Hepatocyte (in vitro differentiated cells): ENCODE measurements at places on chromosomes 1 and 21. TPM values are rescaled to one million over a fixed set of nuclear protein-coding genes. Genes with fewer than 3 reads are reported as not detected.

DNA sequence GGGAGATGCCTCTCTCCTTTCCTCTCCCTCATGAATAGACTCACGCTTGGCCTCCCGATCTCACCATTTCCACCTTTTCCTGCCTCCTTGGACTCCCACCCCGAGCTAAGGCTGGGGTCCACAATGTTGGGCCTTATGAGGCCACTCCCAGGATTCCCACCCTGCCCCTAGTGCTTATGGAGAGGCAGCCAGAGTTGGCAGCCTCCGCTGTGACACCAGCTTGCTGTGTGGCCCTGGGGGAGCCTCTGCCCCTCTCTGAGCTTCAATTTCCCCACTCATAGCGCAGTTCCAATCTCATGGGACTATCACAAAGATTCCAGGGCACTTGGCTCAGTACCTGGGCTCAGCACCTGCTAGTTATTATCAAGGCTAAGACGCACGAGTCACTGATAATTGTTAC is 118.7 kb upstream of the WNT4 start:
- no peak for DNase-seq

DNA sequence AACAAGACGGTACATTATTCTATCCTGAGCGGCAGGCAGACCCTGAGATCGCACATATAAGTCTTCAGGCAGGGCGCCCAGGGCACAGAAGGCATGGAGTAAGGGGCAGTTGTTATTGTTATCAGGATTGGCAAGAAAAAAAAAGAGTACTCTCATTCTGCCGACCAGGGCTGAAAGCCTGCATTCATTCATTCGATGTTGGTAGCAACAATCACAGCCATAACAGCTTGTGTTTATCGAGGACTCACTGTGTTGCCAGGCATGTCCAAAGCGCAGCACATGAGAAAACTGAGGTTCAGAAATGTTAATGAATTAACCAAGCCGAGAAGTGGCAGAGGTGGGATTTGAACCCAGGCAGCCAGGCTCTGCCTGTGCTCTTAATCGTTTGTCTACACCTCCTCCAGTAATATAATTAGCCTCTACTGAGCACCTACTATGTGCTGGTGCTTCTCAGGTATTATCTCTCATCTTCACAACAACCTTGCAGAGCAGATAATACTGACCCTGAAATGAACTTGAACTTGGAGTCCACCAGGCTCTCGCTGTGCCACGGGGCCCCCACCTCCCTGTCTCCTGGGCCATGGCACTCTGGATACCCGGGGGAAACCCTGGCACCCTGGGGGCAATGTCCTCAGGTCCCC is 56.2 kb downstream of the TAS1R2 start:
- no peak for DNase-seq

- no peak for DNase-seq
Observed at GRCh38 chr1:24198766-24199165, 11.7 kb upstream of the IFNLR1 start.

- DNase-seq, result no peak
Observed at GRCh38 chr1:8374812-8375211, 56.9 kb downstream of the SLC45A1 start.

DNA sequence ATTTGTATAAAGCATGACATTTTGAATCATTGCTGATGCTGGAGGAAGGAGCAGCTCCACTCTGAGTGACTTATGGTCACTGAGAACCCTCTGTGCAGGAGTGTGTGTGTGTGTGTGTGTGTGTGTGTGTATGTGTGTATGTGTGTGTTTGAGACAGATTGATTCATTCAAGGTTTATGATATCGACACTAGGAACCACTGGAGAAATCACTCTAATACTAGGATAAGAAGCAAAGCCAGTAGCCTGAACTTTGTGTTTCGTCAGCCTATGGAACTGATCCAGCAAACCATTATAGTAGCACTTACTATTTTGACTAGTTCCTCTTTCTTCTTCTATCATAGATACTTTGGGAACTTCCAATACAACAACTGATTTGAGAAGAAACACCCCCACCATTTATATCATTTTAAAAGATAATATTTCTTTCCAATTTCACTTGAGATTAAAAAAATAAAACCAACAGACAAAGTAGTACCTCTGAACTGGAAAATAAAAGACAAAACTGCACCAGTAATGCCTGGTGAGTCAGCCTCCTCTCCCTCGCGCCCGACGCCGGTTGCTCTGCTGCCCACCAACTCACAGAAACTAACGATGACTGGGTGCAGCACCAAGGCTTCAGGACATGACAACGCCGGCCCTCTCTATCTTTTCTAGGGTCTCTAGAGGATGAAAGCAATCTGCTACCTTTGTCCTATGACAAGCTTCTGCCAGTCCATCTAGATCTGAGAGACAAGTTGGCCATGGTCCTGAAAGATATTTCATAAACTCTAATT is 20.9 kb downstream of the SLAMF1 start:
- DNase-seq, result no peak

- DNase-seq, result peak; percentile 41
Observed at GRCh38 chr1:94332952-94333351, 85.2 kb upstream of the ABCD3 start.

GRCh38 chr1:86018283-86018923 is 138.2 kb downstream of the COL24A1 start:
- DNase-seq, result peak; percentile 45

DNA sequence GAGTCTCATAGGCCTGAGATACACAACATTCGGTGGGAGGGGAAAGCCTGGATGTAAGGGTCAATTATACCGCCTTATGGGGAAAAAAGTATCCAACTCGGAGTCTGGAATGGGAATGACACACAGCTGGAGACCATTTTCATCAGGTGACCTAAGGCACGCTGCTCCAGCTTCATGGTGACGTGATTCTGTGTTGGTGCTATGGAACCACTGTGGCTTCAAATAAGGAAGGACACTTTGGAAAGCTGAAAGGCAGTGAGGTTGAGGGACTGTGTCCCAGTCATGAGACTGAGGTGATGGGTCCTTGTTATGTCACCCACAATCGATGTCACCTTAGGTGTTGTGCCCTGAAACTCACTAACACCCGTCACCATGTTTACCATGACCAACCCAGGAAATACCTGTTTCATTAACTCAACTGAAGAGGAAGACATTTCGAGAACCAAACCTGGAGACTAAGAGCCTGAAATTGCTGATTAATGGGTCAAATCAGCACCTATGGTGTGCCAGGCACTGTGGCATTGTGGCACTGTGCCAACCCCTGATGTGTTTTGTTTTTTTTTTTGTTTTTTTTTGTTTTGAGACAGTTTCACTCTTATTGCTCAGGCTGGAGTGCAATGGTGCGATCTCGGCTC is 54.5 kb downstream of the IRF2BP2 start:
- no peak for DNase-seq

Gene SOX13
- 11.5 and 11.9 TPM in 2 replicates for total RNA-seq

Gene LCE1E
- total RNA-seq, result not detected in 2 replicates

Gene CFHR1
- total RNA-seq, result 51.1 and 58.2 TPM in 2 replicates
